T-helper 22 cell (primary cell): ENCODE measurements at places on chromosomes 5 and 9.

DNA sequence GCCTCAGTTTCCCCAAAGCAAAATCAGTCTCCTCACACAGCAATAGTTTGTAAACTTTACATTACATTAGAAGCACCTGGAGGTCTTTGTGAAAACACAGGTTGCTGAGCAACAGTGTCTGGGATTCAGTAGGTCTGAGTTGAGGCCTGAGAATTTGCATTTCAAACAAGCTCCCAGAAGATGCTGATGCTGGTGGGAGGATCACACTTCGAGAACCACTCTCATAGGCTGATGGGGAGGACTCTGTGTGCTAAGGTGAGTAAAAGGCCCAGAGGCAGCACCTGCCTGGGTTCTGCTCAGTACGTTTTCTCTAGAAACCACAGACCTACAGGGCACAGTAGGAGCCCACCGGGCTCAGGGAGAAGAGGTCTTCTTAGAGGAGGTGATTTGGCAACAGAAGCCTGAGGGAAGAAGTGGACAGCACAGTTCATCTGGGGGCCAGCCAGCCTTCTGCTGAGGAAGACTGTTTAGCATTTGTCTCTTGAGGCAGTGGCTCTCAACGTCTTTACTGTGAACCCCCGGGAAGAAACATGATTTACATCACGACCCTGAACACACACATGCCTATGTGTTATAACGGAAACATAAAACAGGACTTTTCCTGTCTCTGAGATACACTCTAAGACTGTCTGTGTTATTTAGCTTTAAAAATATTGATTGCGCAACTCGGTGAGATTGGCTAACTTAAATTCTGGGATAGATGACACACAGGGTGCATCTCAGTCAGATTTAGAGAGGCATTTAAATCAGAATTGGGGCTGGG is 24.8 kb upstream of the DENND1A start:
- no peak for DNase-seq

GRCh38 chr5:167658889-167659288 is 632.6 kb upstream of the WWC1 start:
- DNase-seq: no peak

- DNase-seq: no peak
These were observed 20.1 kb downstream of the STK10 start for GRCh38 chr5:172167895-172168294.

DNA sequence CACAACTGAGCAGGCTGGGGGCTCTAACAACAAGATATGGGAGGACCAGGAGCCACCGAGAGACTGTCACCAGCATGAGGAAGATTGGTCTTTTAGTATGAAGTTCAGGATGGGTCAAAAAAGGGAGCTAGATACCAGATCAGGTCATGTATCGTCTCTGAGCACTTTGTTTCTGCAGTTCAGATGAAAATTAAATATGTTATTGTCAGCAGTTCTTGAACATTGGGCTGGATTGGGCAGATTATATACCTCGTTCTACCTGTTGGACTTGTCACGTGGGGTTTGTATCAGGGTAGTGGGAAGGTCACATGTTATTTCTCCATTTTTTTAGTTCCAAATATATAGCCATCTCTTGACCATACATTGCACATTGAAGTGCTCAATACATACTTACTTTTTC is 47.3 kb downstream of the RCL1 start:
- no peak for DNase-seq

- no peak for DNase-seq
These were observed 43.9 kb upstream of the GLIPR2 start for GRCh38 chr9:36092509-36093215.

GRCh38 chr9:112078432-112078831 is 96.7 kb downstream of the SUSD1 start:
- DNase-seq: no peak

GRCh38 chr9:131481441-131482342 is 21.0 kb upstream of the POMT1 start:
- no peak for DNase-seq

- DNase-seq: no peak
These were observed 193.0 kb upstream of the C9orf72 start for GRCh38 chr9:27766073-27766835.

DNA sequence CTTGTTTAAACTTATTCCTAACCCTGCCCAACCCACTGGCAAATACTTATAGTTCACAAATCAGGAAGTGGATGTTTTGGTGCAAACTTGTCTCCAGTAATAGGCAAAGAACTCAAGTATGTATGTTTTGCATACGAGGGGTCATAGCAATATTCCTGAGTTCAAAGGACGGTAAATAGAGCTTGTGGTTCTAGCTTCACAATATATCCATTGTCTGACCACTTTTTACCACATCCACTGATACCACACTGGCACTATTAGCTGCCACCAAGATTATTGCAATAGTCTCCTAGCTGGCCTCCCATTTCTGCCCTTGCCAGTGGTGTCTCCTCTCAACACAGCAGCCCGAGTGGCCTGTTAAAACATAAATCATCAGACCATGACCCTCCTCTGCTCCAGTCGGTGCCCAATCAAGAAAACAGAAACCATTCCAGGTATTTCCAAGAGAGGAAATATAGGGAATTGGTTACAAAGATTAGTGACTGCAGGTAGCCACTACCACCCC is 17.0 kb downstream of the GRXCR2 start:
- no peak for DNase-seq

DNA sequence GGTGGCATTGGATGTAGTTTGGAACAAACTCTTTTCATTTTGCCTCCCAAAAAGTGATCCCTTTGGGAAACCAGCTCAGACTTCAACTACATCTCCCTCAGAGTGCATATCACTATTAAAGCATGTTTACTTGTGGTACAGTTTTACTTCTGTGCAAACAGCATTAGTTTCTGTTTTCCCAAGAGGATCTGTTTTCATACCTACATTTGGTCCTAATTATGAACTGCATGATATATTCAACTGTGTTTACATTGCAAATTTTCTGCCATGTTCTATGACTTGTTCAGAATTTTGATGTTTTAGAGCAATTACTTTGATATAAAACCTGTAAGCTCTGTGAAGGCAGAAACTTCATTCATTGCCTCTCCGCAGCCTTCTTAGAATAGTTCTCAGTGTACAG is 681.5 kb upstream of the ACO1 start:
- DNase-seq: no peak

DNA sequence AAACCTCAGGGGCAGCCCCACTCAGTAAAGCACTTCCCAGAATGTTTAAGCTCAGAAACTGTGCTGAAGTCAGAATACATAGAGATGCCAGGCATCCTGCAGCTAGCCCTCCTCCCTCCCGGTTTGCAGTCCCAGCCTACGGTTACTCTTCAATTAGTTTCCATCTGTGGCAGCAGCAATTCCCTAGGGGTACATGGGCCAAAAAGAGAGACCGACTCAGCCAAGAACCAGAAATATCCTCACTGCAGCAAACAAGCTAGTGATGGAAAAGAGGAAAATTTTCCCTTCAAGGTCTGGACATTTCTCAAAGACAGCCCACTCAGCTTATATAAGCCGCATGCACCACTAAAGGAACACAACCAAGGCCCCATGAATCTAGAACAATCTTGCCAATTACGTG is 89.1 kb upstream of the PPP2R2B start:
- no peak for DNase-seq

- no peak for DNase-seq
These were observed 7.5 kb upstream of the CYFIP2 start for GRCh38 chr5:157258450-157258849.

DNA sequence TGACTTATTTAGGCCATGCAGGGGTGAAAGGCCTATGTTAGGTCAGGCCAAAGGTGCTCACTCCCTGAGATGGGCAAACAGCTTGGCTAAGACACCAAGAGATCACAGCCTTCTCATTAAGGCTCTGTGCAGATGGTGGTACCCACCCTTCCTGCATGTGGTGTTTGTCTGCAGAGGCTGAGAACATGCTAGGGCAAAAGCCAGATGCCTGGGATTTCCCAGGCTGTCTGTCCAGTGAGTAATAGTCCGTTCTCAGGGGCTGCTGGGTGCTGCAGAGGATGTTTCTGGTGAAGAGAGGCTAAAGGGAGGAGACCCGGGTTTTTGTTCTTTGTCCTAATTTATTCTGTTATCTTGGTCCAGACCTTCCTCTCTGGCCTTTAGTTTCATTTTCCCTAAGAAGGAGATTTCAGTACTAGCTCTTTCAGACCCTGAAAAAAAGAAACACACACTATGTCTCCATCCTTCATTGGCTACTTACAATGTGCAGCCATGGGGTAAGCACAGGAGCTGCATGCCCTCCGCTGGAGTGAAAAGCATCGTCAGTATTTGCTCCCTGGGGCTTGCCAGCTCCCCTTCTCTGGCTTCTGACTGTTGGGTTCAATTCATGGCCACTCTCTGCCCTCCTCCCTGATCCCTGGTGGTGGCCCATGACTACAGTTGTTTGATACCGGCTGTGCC is 23.4 kb upstream of the GLRA1 start:
- DNase-seq: no peak

- no peak for DNase-seq
These were observed 103.2 kb downstream of the PDE4D start for GRCh38 chr5:59790376-59790775.

- no peak for DNase-seq
These were observed 3.1 kb downstream of the PTGES2 start for GRCh38 chr9:128124451-128124850.

DNA sequence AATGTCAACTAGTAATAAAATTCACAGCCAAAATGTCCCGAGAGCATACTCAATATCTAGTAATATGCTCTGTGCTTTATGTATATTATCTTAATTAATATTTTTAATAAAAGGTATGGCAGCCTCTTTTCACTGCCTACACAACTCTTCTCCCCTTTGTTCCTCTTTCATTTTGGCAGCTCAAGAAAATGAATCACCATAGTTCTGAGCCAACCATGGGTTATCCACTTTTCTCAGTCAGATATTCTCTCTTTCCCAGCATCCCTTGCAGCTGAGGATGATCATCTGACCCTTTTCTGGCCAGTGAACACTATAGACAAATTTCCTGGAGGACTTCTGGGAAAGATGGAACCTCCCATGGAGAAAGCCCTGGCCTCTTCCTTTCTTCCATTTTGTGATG is 8.2 kb upstream of the DOCK8 start:
- no peak for DNase-seq

DNA sequence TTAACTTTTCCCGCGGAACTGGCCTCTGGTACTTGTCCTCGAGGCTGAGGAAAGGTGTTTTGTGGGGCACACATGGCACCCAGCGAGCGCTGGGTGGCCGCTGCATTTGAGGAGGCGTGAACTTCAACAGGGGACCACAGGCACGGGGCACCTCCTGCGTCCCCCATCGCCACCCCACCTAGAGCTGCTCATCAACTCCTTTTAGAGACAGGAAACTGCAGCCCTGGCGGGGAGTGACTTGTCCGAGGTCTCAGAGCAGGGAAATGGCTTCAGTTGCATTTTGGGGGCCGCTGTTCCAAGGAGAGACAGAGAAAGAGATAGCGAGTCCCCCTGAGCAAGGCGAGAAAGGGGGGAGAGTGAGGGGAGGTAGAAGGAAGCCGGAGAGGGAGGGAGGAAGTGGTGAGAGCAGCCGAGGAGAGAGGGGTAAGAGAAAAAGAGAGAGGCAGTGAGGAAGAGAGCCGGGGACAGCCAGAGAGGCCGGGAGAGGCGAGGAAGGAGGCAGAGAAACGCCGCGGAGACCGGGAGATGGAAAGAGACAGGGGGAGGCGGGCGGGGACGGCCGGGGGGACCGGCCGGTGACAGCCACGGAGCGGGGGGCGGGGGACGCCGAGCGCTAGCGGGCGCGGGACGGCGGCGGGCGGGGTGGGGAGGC is 12.5 kb upstream of the LHX2 start:
- DNase-seq: no peak

- DNase-seq: no peak
These were observed at the start of gene GLDC for GRCh38 chr9:6645355-6646292. Gene GLDC, minus strand, starts transcription at chr9:6645729. Its CDS starts 230 bp downstream, at chr9:6645499.

GRCh38 chr5:79111387-79111959 is at the start of gene BHMT:
Gene BHMT, plus strand, starts transcription at chr5:79111809. Its CDS starts 77 bp downstream, at chr5:79111886.
- DNase-seq: no peak

DNA sequence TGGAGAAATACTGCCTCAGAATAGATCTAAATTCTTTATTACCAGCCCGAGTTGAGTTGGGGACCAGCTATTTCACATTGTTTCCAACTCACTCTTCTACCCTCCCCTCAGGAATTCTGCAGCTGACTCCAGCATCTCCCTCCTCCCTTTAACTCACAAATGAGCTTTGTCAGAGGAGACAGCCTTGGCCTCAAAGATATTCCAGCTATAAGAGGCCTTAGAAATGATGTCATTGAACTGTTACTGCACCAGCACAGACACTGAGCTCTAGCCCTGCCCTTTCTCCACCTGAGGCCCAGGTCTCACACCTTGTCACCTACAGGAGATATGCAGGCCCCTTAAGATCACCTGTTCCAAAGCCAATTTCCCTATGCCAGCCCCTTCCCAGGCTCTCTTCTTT is 78.4 kb upstream of the ATP10B start:
- DNase-seq: no peak

GRCh38 chr9:15240927-15241326 is 66.1 kb downstream of the TTC39B start:
- DNase-seq: no peak

DNA sequence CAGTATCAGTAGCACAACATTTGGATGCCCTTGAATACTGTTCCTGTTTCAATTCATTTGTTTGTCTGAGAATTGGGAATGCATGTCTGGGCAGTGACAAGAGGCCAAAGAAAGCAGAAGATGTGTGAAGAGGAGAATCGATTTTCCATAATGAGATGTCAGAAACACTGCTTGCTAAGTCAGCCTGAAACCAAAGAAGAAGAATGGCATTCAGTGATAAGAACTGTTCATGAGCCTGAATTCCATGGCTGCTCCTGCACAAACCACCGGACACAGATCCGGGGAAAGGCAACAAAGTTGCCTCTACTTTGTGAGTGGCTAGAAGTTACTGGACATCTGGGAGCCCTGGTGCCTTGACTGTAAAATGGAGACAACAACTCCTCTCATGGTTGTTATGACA is 207.2 kb upstream of the RASEF start:
- DNase-seq: no peak

DNA sequence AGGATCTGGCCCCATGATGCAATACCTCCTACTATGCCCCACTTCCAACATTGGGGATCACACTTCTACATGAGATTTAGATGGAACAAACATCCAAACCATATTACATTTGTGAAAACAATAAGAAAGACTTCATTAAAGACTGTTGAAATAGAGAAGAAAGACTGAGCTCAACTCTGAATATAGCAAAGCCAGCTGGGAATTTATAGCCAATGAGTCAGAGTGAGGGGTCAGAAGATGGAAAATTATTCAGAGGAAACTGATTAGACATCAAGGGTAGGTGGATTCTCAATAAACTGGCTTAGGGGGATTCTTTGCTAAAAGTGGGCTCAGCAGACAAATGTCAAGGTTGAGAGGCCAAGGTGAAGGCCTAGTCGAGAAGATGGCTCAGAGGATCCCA is 25.6 kb downstream of the BTF3 start:
- no peak for DNase-seq
